ENCODE measurements at places on chromosomes 5 and 9.
A peak's percentile ranks its signal among the peaks of the same experiment; 100 is the strongest.

- DNase-seq: no peak
Measured at GRCh38 chr5:55143624-55144023, 16.3 kb upstream of the GPX8 start.

DNA sequence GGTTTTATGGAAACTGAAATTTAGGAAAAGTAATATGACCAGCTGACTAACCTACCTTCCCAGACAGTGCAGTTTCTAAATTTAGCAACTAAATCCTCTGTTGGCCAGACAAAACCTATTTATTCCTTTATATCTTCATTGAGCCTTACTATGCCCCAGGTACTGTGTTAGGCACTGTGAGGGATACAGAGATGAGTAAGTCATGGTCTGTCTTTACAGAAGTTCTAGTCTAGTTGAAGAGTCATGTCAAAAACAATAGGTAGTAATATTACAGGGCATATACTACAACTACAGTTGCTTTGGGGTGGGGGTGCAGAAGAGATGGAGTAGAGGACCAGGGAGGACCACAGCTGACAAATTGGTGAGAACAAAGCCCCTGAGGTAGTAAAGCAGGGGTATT, 42.8 kb downstream of the FBXO38 start:
- DNase-seq: no peak

GRCh38 chr5:130978475-130978874, 186.6 kb downstream of the HINT1 start:
- DNase-seq: no peak

DNA sequence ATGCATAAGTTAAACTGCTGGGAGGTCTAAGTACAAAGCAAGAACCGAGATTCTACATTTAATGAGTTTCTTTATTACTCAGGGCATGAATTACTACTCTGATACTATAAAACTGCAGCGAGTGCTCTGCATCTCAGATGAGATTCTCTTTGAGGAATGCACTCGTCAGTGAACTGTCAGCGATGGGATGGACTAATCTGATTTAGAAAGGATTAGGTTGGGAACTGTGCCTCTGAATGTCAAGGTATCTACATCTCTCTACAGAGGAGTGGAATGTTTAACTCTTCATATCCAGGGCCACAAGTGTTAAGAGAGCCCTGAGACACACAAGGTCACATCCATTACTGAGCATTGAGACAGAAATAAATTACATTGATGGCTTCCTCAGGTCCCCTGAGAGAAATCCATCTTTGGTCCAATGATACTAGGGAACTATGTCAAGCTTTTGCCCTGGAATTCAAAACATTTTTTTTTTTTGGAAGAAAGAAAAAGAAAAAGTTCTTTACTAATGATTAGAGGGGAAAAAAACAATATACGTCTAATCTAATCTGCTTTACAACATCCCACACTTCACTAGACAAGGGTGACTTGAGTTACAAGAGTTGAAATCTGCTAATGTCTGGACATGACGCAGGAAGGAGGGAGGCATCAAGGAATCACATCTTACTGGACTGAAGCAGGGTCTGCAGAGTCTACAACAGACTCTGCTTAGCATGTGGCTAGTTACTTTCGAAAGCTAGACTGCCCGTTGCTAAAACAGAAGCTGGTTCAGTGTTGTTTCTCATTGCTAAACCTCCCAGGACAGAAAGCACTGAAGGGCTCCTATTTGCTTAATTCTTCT, 270.0 kb upstream of the TLE4 start:
- DNase-seq: no peak

- DNase-seq: no peak
Measured at GRCh38 chr5:58983526-58984452, 400.9 kb downstream of the RAB3C start.

DNA sequence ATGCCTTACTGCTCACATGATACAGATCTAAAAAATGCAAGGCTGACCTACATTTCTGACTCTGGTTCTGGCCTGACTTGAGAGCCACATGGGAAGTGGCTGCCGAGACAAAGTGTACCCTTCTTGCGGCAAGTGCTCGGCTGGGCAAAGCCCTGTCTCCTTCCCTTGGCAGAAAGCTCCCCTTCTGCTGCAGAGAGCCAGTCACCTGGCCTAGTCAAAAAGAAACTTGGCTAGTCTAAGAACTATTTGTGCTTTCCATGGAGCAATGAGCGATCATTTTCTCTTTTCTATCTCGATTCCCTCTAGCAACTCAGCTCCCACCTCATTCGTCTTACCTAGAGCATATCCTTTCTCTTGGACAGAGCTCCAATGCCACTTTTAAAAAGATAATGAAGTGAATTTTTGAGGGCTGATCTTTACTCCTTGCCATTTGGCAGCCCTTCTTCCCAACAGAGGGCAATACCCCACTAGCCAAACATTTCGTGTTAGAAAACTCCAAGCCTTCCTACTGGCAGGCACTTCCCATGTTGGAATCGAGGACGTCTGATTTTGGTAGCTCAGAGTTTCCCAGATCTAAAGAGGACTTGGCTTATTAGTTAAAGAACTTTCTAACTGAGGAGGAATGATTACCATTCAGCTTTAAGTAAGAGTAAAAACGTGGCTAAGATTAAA, 108.1 kb upstream of the PRRC1 start:
- no peak for DNase-seq

GRCh38 chr5:129074903-129075302, 19.6 kb upstream of the ISOC1 start:
- DNase-seq: no peak

- no peak for DNase-seq
Measured at GRCh38 chr5:151700820-151701219, 14.1 kb upstream of the SPARC start.

GRCh38 chr5:172798422-172799215, 27.6 kb upstream of the DUSP1 start:
- peak; percentile 98 for DNase-seq

GRCh38 chr5:115657125-115657880, 31.5 kb upstream of the TMED7 start:
- DNase-seq: no peak

GRCh38 chr5:105840800-105841199, 1829.9 kb downstream of the EFNA5 start:
- DNase-seq: no peak

GRCh38 chr5:171857489-171857876, 71.9 kb downstream of the SMIM23 start:
- no peak for DNase-seq

GRCh38 chr5:150516011-150516410, 8.1 kb downstream of the NDST1 start:
- no peak for DNase-seq

DNA sequence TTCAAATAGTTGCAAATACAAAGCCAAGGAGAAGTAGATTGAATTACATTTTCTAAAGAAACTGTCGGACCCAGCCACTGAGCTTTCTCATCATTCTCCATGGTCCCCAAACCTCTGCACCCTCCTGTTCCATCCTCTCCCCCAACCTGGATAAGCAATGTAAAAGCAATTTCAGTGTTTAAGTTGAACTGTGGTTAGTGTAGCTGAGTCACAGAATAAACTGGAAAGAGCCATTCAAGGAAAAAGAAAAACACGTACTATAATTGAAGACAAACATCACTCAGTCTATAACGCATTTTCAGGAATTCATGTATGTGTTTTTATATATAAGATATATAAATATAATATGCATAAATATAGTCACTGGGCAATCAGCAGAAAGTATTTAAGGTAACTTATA, 54.1 kb upstream of the TMEM161B start:
- DNase-seq: no peak

- DNase-seq: no peak
Measured at GRCh38 chr5:112647428-112647827, 90.3 kb upstream of the APC start.

DNA sequence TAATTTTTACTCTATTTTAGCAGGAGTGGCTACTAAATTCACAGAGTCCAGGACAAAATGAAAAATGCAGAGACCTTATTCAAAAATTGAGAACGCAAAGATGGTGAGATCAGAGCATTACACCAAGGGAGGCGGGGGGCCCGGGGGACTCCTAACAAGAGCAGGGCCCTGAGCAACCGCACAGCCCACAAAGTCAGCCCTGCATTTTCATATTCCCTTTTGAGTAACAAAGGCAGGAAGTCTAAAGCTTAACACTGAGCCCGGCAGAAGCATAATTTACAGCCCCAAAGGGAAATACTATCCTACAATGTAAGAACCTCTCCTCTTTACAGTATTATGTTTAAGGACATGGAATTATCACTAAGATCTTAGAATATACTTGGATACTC, 69.4 kb downstream of the TLE1 start:
- DNase-seq: no peak

GRCh38 chr5:89849830-89850512, 559.6 kb downstream of the CETN3 start:
- DNase-seq: no peak

GRCh38 chr5:158753354-158753753, 346.4 kb downstream of the EBF1 start:
- no peak for DNase-seq

- DNase-seq: no peak
Measured at GRCh38 chr5:126097876-126098275, 325.3 kb upstream of the GRAMD2B start.

DNA sequence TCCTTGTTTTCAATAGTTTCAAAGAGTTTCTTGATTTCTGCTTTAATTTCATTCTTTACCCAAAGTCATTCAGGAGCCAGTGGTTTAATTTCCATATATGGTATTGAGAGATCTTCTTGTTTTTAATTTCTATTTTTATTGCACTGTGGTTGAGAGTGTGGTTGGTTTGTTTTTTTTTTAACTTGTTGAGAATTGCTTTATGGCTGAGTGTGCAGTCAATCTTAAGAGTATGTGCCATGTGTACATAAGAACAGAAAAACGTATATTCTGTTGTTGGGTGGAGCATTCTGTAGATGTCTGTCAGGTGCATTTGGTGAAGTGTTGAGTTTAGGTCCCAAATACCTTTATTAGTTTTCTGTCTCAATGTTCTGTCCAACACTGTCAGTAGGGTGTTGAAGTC, 26.7 kb upstream of the IPPK start:
- DNase-seq: no peak

DNA sequence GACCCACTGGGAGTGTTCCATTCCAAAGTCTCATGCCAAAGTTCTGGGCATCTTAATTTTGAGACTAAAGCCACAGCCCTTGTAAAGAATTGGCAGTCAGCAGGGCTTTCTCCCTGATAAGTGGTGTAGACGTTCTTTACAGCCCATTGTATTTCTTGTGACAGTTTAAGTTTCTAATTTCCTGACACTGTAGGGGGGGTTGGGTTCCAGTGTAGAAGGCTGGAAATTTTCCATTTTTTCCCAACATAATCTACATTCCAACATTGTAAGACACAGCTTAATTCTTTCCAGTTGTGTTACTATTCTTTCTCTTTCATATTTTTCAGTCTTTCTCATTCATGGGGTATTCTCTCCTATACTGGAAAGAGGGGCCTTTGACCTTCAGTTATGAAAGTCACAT, 121.1 kb downstream of the FBXL7 start:
- no peak for DNase-seq

DNA sequence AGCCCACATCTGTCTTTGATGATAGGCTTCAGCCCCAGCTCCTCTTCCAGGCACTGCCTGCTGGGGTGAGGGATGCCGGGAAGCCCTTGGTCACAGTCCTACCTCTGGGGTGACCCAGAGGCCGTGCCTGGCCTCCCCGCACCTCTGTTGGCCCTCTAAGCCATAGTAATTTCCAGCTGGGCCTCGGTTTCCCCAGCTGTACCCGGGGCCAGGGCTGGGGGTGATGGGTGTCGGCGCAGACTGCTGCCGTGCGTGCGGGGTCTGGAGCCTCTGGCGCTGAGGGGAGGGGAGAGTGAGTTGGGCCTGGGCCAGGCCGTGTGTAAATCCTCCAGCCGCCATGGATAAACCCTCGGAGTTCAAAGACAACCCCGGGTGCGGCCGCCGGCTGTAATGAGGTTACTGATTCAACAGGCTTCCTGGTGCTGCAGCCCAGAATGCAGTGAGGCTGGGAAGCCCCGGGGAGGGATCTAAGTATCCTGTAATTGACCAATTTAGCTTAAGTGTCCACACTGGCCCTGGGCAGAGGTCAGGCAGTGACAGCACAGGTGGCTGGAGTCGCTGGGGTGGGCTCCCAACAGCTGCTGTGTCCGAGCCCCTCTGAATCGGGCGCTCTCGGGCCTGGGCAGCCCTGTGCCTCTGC, 7.1 kb downstream of the RXRA start:
- no peak for DNase-seq

DNA sequence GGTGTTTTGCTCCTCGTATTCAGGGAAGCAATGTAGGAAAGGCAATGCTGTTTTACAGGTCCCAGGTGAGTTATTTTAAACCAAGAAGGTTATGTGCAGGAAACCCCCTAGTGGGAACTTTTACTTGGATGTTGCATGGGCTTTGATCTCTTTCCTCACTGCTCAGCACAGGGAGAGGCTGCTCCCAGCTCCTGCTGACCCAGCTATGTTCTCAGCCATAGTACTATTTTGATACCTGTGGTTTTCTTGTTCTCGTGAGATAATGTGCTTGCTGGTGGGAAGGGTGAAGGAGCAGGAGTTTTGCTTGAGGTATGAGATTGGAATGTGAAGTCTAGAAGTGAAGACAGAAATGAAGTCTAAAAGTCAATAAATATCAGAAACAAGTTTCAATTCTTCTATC, 265.6 kb upstream of the FBXL7 start:
- no peak for DNase-seq

DNA sequence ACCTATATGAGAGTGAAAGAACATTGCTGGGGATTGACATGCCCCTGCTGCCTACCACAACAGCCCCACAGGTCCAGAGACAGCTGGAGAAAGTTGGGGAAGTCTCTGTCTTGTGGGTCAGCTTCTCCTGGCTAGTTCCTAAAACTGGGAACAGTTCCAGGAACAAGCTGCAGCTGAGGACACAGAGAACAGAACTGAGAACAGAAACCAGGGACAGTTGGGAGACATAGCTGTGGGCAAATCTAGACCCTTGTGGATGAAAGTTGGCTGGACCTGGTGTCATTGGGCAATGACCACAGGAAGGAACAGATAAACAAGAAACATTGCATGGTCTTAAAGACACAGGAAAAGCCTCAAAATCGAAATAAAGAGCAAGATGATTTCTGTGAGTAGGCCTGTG, 58.3 kb upstream of the MOCS2 start:
- peak; percentile 42 for DNase-seq

- no peak for DNase-seq
Measured at GRCh38 chr9:132750668-132751067, 80.4 kb downstream of the GTF3C4 start.

GRCh38 chr9:13322828-13323550, 43.5 kb upstream of the MPDZ start:
- no peak for DNase-seq

GRCh38 chr9:136974817-136975535, 2.3 kb upstream of the PTGDS start:
- DNase-seq: peak; percentile 34

- DNase-seq: no peak
Measured at GRCh38 chr9:14140096-14140697, 173.7 kb downstream of the NFIB start.

DNA sequence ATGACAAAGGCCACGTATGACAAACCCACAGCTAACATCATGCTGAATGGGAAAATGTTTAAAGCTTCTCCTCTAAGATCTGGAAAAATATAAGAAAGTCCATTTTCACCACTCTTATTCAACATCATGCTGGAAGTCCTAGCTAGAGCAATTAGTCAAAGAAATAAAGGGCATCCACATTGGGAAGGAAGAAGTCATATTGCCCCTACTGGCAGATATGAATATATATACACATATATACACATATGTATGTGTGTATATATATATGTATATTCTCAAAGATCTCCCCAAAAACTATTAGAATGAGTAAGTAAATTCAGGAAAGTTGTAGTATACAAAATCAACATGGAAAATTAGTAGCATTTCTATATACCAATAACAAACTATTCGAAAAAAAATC, 17.1 kb downstream of the APBA1 start:
- DNase-seq: no peak

Data from inflammatory macrophage treated with lipopolysaccharide for 4 hours (primary cell).